ENCODE measurements at places on chromosomes 2 and 18.

DNA sequence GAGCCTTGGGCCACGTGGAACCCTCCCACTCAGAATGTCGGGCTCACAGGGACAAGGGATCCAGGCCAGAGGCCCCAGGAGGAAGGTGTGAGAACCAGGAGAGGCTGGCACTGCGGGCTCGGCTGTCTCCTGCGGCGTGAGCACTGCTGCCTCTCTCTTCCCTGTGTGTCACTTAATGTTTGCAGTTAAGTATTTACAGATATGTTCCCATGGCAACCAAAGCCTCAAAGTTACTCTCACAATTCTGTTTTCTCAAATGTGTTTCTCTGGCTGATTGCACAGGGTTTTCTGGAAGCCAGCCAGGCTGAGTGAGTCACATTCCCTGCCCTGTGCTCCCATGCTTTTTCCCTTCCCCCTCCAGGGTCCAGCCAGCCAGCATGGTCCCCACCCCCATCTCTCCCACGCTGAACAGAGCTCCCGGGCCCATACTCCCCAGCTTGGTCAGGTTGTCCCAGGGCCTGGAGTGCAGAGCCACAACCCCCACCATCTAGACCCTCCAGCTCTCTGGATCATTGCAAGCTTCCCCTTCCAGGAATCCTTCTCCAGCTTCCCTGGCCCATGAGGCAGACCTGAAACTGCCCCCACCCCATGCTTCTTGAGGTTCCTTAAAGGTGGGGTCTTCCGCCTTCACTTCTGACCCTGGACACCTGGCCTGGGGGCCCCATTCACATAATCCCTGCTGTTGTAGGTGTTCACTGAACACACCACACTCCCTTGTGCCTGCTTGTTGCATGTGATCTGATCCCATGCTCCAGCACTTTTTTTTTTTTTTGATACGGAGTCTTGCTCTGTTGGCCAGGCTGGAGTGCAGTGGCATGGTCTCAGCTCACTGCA is 265.9 kb downstream of the CELF4 start:
- no peak for DNase-seq

DNA sequence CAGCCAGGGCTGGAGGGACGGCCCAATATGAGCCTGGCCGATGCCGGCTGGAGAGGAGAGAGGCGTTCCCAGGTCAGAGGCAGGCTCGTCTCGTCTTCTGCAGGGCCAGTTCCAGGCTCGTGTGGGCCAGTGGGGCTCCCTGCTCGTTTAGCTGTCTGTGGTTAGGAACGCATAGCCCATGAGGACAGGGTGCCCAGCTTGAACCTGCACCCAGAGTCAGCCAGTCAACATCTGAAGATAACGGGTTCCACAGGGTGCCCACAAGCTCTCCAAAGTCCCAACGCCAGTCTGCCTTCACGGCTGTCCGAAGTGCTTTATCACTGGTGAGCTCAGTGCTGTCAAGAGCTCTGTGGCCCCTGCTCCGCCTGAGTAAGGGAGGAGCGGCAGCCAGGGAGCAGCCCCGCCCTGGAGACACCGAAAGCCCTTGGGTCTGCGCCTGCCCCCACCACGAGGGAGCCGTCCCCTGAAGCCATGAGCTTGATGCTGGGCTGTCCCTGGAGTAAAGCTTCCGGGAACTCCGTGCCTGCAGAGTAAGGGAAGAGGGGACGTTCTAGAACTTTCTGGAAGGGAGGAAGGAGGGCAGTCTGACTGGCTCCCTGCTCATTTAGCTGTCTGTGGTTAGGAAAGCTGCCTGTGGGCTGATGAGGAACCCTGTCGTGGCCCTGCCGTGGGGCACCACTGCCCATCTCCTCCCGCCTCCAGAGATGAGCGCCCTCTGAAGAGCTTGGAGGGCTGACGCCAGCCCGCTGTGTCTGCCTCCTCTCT is 2.7 kb upstream of the HSBP1L1 start:
- DNase-seq, result no peak

DNA sequence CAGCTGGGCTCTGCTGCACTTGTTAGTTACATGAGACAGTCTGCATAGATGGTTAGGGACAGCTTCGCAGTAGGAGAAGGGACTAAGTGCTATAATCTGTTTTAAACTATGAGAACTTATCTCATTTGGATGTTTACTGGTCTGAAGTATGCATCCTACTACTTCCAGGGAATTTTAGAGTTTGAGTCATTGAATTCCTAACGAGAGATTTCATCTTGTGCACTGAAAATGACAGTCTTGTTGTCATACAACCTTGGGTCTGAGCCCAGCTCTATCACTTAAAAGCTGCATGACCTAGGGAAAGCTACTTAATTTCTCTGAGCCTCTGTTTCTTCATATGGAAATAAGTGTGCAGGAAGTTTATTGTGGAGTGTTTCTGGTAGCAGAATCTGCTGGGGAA is 78.4 kb downstream of the TRIM43 start:
- no peak for DNase-seq

GRCh38 chr2:4673025-4673489 is 969.7 kb downstream of the DCDC2C start:
- no peak for DNase-seq

GRCh38 chr2:23347471-23348092 is 37.4 kb upstream of the KLHL29 start:
- no peak for DNase-seq

- no peak for DNase-seq
These were observed 443.5 kb upstream of the SLC14A2 start for GRCh38 chr18:45171679-45172191.

GRCh38 chr2:215685238-215685990 is 249.5 kb upstream of the FN1 start:
- DNase-seq, result no peak

DNA sequence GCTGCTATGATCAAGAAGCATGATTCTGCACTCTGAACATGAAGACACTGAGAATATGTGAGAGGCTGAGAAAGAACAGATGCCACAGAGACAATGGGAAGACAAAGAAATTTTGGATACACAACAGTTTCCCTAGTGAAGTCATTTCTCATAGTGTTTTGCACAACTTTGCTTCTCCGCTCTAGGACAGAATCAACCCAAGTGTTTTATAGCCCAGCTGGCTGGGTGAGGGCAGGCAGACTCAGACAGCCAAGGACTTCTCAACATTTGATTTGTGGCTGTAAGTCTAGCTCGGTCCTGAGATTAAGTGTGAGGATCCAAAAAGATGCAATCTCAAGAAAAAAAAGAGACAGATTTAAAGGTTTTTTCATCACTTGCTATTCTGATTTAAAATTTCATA is 536.5 kb upstream of the CRIM1 start:
- DNase-seq, result no peak

- no peak for DNase-seq
These were observed 182.1 kb downstream of the ETAA1 start for GRCh38 chr2:67579216-67579615.

DNA sequence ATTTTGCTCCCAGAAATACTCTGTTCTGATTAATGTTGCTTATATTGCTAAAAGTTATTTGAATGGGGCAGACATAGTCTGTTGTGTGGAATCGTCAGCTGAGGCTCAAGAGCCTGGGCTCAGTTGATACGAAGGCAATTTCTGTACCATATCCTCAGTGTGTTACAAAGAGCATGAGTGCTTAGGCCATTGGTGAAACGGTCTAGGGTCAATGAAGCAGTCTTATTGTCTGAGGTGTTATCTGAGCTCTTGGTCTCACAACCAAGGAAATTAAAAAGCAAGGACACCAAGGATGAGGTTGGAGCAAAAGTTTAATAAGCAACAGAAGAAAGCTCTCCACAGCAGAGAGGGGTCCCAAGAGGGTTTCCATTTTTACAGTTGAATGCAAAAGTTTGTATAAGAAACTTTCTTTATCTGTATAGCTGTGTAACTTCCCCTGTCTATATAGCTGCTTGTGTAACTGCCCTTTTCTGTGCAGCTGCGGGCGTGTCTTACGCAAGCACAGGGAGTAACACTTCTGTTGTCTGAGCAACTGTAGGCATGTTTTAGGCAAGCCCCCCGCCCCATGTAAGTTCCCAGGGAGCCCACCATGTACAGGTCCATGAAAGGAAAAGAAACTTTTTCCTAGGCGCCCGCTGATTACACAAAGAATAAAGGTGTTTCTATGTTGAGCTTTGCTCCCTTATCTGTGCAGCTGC is 40.6 kb upstream of the DSC1 start:
- DNase-seq, result no peak

GRCh38 chr2:9299161-9300100 is 92.8 kb downstream of the ASAP2 start:
- DNase-seq, result no peak

GRCh38 chr2:16624436-16624780 is 41.2 kb downstream of the CYRIA start:
- DNase-seq, result no peak

GRCh38 chr2:3075316-3075990 is 302.2 kb downstream of the EIPR1 start:
- DNase-seq, result no peak

DNA sequence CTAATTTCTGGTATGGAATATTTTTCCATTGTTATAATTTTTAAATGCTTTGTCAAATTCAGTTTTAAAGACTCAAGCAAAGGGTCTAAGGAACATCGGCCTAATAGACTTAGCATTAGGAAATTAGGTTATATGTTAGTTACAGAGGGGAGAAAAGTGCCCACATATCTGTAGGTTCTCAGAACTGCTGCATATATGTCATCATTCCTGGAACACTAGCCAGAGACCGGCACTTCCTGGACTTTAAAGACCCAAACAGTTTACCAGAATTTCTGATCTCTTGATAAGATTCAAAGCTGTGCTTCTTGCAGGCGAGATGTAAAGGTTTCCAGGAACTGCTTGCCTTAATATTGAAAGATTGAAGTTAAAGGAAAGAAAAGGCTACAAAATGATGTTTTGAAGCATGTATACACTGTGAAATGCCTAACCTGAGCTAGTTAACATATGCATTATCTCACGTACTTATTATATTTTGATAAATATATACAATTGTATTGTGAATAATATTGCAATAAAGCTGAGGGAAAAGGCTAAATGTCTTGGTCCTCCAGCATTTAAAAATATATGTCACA is 993.6 kb downstream of the LRP1B start:
- no peak for DNase-seq

DNA sequence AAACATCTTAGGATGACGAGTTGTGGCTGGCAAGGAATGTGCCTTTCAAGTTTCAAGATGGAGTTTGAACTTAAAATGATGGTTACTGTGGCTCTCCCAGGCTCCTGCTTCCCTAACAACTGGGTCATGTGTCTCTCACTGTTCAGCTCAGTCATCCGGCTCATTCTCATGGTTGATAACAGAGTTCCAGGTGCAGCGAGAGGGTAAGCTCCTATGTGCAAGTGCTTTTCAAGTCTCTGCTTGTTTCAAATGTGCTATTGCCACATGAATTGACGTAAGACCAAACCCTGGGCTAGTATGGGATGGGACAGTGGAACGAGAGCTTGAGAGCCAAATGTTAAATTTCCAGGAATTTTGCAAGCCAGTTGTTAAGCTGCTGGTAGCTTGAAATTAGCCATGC is 19.5 kb upstream of the PUM2 start:
- DNase-seq, result no peak

DNA sequence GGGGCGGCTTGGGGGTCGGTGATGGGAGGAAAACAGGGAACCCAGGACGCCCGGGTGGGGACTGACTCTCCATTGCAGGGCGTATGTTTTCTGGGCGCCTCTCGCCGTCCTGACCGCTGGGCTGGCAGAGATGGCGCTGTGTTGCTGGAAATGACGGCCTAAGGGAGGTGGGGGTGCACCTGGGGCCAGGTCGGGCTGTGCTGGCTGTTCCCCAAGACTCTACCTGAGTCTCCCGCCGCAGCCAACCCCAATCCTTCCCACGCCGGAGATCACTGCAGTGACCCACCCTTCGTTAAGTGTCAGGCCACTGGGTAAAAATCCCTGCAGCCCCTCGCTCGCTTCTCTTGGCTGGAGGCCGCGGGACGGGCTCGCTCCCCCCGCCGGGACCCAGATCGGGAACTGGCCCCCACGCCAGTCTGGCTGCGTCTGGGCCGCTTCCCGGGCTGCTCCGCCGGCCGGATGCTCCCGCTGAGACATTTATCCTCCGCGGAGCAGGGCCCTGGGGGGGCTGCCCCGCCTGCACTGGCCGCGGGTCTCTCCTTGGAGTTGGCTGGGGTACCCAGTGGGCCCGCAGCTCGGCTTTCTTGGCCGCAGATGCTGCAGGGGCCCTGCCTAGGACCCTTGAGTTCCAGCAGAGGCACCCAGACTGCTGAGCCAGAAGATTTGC is 7.8 kb upstream of the ARMC9 start:
- no peak for DNase-seq

GRCh38 chr2:127641846-127642507 is 4.0 kb upstream of the GPR17 start:
- peak; percentile 47 for DNase-seq

DNA sequence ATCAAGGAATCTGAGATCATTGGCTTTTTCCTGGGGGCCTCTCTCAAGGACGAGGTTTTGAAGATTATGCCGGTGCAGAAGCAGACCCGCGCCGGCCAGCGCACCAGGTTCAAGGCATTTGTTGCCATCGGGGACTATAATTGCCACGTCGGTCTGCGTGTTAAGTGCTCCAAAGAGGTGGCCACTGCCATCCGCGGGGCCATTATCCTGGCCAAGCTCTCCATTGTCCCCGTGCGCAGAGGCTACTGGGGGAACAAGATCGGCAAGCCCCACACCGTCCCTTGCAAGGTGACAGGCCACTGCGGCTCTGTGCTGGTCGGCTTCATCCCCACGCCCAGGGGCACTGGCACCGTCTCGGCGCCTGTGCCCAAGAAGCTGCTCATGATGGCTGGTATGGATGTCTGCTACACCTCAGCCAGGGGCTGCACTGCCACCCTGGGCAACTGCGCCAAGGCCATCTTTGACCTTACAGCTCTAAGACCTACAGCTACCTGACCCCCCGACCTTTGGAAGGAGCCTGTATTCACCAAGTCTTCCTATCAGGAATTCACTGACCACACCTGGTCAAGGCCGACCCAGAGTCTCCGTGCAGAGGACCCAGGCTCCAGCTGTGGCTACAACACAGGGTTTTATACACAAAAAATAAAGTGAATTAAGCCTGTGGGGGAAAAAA is 141.8 kb downstream of the SOCS6 start:
- DNase-seq, result no peak

DNA sequence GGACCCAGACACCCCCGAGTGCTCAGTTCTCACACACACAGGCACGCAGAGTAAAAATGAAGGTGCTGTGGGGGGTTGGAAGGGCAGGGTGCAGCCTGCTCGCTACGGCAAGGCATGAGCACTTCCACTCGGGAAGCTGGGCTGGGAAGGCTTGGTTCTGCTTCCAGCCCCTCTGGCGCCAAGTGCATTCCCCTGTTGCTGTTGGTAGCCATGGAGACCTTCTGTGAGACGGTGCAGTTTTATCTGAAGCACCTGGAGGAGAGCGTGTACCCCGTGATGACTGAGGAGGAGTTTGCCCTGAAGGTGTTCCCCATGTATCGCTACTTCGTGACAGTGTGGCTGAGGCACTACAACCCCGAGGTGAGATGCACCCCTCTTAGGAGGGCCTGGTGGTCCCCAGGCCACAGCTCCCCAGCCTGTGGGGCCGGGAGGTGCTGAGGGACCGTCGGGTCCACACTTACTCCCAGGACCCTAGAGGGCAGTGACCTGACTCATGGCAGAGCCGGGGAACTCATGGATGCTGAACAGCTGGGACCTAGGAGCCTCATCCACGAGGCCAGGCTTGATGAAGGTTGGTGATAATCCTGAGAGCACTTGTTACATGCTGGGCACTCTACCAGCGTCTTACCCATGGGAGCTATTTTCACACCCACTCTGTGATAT is 15.5 kb downstream of the MROH2A start:
- no peak for DNase-seq

- no peak for DNase-seq
These were observed 601.1 kb upstream of the NRXN1 start for GRCh38 chr2:51633073-51633472.

- no peak for DNase-seq
These were observed 127.6 kb upstream of the ITGA6 start for GRCh38 chr2:172299741-172300140.

- DNase-seq, result no peak
These were observed 96.9 kb upstream of the MGAT4A start for GRCh38 chr2:98827625-98828368.

- no peak for DNase-seq
These were observed 220.1 kb downstream of the MYCN start for GRCh38 chr2:16160281-16161084.

Measured in germinal center (tissue), 1 donor.